ENCODE measurements at places on chromosomes 5 and 9.

DNA sequence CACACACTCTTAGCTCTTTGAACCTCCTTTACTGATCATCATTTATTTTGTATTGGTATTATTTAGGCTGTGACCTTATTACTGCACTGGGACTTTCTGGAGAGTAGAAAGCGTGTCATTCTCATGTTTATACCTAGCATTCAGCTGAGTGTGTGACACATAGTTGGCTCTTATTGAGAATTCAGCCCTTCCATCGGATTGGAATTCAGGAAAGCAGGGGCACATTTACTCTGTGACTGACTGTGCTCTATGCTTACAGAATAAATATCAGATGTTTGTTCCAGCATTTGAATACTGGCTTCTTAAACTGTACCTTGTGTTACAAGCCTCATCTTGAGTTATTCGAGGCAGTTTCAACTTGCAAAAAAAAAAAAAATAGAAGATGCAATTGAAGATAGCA is 360.9 kb upstream of the DAP start:
- DNase-seq: no peak

- DNase-seq: no peak
Observed at GRCh38 chr9:11542781-11543180, 930.0 kb upstream of the PTPRD start.

- DNase-seq: no peak
Observed at GRCh38 chr5:169100735-169101075, 200.2 kb downstream of the SLIT3 start.

- DNase-seq: no peak
Observed at GRCh38 chr5:39661026-39661779, 236.4 kb upstream of the DAB2 start.

- no peak for DNase-seq
Observed at GRCh38 chr9:95116808-95117204, 200.7 kb downstream of the FANCC start.

DNA sequence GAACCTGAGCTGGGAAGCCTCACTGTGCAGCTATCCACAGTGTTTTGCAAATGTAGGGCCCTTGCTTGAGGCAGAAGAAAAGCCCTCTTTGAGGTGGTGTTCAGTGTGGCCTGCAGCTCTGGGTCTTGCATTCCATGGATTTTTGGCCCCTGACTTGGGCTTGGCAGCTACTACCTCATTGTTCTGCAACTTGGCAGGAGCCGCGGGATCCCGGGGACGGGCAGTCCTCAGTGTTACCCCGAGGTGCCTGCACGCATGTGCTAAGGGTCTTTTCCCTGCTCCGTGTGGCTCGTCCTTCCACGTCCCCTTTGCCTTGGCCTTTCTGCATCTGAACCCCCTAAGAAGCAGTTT is 39.8 kb downstream of the NEK6 start:
- peak; percentile 28 for DNase-seq

- DNase-seq: no peak
Observed at GRCh38 chr5:60545551-60545950, 154.4 kb downstream of the DEPDC1B start.

GRCh38 chr5:125961150-125961549 is 462.1 kb upstream of the GRAMD2B start:
- DNase-seq: no peak

Measured in amygdala (tissue), 56 donors.